ENCODE measurements at places on chromosomes 11 and 22. TPM values are rescaled to one million over a fixed set of nuclear protein-coding genes. Genes with fewer than 3 reads are reported as not detected.

- no peak for DNase-seq
These were observed 59.5 kb upstream of the PSMA1 start for GRCh38 chr11:14579646-14580045.

- no peak for DNase-seq
These were observed 145.7 kb downstream of the TTC17 start for GRCh38 chr11:43504316-43504950.

The OLFML1 gene
- 0.10 TPM for polyA plus RNA-seq

- no peak for DNase-seq
These were observed 19.2 kb downstream of the SERPIND1 start for GRCh38 chr22:20792966-20793728.

The MFNG gene
- polyA plus RNA-seq, result 0.06 TPM

The SCUBE2 gene
- 1.3 TPM for polyA plus RNA-seq

DNA sequence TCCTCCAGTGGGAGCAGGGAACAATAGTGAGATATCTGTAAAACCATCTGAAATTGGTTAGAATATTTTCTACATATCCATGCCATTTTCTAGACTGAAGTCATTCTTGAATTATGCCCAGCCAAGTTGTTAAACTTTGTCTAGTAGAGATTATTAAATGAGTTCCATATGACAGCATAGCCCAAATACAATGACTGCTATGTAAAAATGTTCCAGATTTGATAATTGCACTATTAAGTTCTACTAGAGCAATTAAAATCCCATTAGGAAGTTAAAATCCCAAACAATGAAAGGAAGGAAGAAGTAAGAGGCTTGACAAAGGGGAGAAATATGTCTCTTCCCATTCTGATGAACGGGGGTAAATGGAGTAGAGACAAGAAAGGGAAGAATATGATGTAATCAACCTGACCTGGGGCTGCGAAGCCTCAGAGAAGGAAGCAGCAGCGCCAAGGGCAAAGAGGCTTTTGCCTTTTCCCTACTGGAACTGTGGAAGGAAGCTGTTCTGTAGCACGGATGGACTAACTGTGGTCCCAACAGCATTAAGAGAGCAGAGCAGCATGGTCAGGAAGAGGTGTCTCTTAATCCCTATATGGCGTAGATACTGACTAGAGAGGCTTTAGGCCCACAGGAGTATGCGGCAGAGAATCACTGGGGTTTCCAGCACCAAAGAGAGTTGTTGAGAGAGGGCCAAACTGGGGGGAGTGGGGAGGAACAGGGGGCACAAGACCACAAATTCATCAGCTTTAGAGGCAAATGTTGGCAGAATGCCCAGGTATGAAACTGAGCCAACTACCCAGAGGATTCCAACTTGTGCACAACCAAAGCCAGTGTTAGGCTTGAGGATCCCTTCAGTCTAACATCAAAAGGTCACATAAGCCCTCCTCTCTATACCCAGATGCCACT lies 26.7 kb downstream of the RRP8 start:
- no peak for DNase-seq

- DNase-seq, result no peak
These were observed 977.0 kb downstream of the NTM start for GRCh38 chr11:132347156-132348090.

GRCh38 chr22:41508770-41509170 lies 35.5 kb downstream of the POLR3H start:
- DNase-seq, result no peak

The SYT9 gene
- not detected for polyA plus RNA-seq

- DNase-seq, result no peak
These were observed 54.4 kb downstream of the FLRT1 start for GRCh38 chr11:64089915-64090805.

- DNase-seq, result no peak
These were observed 106.9 kb upstream of the NAV2 start for GRCh38 chr11:19605520-19606371.

GRCh38 chr11:45817191-45817590 lies 12.2 kb downstream of the SLC35C1 start:
- no peak for DNase-seq

GRCh38 chr11:3018596-3018995 lies 26.5 kb upstream of the NAP1L4 start:
- no peak for DNase-seq

GRCh38 chr22:24053481-24054226 lies 42.5 kb downstream of the CABIN1 start:
- DNase-seq, result no peak

DNA sequence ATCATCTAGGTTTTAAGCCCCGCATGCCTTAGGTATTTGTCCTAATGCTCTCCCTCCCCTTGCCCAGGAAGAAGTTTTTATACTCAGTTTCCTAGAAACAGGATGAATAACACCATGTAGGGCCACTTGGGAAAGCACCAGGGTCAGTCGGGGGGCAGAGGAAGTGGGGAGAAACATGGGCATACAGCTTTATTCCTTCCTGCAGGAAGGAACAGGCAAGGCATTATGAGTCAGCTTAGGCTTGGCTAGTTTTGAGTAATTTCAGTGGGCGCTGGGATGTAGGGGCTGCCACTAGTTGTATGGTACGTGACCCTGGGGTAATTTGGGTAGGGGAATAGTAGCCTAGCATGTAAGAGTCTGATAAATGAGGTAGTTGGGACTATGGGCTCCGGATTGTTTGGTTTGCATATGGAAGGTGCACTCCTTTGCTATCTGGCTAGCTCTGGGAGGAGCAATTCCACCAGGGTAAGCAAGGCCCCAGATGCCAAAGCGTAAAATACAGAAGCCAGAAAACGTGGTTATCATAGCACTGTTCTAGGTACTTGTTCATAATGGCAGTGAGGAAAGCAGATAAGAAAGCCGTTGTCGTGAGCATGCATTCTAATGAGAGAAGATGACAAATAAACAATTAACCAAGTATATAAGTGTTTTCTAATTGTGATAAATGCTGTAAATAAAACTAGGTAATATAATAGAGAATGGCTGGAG lies 24.8 kb downstream of the ACER3 start:
- no peak for DNase-seq

DNA sequence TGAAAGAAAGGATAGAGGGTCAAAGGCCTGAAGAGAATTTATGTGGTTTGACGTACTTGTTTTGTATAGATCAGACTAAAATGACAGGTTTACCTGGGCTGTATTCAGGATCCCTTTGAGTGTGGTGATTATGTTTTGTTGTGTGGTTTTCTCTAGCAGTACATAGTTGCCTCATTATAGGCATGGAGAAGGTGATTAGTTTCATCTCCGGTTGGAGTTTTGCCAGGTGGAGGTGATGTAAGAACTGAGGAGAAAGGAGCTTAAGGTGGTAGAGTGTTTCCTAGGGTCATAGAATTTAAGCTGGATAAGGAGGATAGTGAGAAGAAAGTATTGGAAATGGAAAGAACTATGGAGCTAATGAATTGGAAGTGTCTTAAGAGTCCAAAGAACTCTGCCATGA lies 229.0 kb downstream of the TMEM135 start:
- no peak for DNase-seq

DNA sequence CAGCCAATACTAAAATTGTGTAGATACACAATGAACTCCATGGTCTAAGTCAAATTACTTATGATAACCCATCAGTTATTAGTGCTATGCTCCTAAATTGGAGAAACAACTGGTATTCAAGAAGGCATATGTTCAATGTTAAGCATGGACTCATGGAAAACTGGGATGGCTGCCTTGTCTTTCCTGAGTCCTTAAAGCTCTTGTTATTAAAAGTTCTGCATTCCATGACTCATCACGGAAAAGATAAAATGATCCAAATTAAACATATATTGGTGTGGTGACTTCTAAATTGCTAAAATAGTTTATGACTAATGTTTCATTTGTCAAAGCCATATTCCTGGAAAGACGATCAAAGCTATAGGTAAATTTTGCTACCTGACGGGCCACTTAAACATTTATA lies 9.4 kb upstream of the EI24 start:
- no peak for DNase-seq

The OVOL1 gene
- not detected for polyA plus RNA-seq

- no peak for DNase-seq
These were observed 81.9 kb downstream of the MN1 start for GRCh38 chr22:27719535-27720227.

GRCh38 chr11:72736452-72737069 lies 15.6 kb downstream of the ARAP1 start:
- no peak for DNase-seq

DNA sequence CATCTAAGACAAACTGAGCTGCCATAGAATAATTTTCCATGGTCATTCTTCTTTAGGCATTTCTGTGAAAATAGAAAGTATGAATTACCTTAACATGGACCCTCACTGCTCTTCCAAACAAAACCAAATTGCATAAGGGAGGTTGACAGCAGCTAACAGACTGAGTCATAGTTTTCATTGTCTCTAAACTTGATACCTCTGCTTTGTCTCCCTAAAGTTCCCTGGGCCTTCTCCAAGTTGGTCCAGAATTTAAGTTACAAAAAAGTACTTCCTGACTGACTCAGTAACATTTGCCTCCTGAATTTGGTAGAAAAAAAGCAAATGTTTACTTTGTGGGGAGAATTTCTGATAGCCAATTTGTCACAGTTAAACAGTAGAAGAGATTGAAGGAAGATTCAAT lies 3.0 kb downstream of the OR8D1 start:
- DNase-seq, result no peak

The IL17REL gene
- polyA plus RNA-seq, result not detected

- no peak for DNase-seq
These were observed 45.1 kb downstream of the PHF21B start for GRCh38 chr22:44964722-44965078.

- DNase-seq, result no peak
These were observed 153.3 kb downstream of the EFCAB6 start for GRCh38 chr22:43658823-43659222.

- no peak for DNase-seq
These were observed 105.2 kb upstream of the RRM1 start for GRCh38 chr11:3989276-3989920.

DNA sequence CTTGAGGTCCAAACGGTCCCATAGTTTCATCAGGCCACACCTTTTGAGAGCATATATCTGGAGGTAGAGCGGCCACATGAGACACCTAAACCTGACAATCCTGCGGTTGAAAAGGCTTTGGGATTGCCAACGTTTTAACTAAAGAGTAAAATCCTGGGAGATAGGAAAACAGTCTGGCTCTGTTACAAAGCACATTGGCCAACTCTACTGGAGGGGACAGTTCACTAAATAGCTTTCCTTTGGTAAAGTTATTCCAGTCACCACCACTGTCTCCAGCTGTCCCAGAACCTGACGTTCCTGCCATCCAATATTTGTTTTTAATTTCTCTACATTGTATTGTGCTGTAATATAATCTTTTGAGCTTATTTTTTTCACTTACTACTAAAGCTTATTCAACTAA lies 22.0 kb downstream of the ABTB2 start:
- no peak for DNase-seq

The CSF2RB gene
- polyA plus RNA-seq, result not detected

The HEPHL1 gene
- polyA plus RNA-seq, result 0.04 TPM

GRCh38 chr11:128819198-128819597 lies 47.9 kb downstream of the KCNJ1 start:
- DNase-seq, result no peak

- DNase-seq, result no peak
These were observed 36.2 kb upstream of the TRPC6 start for GRCh38 chr11:101620026-101620425.

GRCh38 chr11:122104341-122104740 lies 11.7 kb downstream of the BLID start:
- DNase-seq, result no peak

- no peak for DNase-seq
These were observed 12.3 kb downstream of the CBX6 start for GRCh38 chr22:38859581-38860282.
